ENCODE measurements at places on chromosomes 1 and 21. TPM values are rescaled to one million over a fixed set of nuclear protein-coding genes. Genes with fewer than 3 reads are reported as not detected.

GRCh38 chr1:218080863-218081262, 204.2 kb upstream of the RRP15 start:
- no peak for DNase-seq

GRCh38 chr1:156717351-156717750, 10.9 kb upstream of the METTL25B start:
- no peak for DNase-seq

PAPPA2 gene
- not detected for total RNA-seq

DNA sequence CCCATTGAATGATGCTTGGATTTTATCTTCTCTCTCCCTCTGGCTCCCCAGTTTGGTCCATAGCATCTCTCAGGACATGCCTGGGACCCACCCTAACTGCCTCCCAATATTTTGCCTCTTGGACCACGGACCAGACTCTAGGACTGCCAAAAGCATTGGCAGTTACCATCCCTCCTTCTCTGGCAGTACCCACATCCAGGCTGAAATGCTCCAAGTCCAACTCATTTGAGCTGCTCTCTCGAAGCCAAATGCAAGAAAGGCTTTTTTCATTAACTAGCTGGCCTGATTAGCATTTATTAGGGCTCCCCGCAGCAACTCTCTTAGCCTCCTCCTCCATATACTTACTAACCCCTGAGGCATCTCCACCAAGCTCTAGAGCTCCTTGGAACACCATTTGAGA, 140.0 kb upstream of the GRIK3 start:
- no peak for DNase-seq

DNA sequence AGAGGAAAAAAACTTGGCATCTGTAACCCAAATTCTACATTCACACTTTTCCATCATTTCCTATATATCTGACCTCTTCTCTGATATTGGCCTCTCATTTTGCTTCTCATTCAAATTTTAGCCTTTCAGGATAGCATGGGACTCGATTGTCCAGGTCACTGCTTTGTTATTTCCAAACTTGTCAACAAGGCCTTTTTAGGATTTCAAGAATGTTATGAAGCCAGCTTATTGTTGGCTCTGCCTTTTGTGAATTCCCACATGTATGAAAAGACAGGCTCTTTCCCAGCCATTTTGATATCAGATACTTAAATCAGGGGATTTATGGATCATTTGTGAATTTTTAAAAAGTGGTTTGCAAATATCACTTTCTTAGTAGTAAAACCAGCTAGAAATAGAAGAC, 663.5 kb downstream of the NCAM2 start:
- no peak for DNase-seq

- no peak for DNase-seq
Observed at GRCh38 chr1:159014003-159014571, 4.4 kb downstream of the IFI16 start.

DNA sequence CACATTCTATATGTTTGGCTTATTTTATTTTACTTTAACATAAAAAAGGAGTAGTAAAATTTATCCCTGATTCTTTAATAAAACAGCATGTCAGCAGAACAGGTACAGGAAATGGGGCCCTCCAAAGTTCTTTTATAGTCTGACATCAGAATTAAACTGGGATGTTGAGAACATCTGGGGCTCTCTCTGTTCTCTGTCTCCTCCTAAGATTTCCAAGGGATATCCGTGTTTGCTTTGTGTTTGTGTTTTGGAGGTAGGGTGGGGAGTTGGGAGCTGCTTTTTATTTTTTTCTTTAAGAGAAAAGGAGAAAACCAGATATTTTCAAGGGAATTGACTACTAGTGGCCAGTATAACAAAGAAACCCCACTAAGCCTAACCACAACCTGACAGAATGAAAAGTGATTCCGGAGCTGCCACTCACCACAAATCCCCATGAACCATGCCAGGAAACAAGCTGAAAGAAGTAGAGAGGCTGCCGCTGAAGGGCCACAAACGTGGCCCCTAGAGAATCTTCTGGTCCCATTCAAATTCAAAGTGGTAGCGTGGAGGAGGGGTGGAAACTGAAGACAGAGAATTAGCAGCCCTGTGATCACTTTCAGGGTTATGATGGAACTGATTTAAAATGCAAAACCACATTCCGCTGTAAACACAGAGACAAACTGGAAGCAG, 369.6 kb upstream of the ADGRL2 start:
- DNase-seq, result no peak

PRELP gene
- 0.03 TPM for total RNA-seq

DNA sequence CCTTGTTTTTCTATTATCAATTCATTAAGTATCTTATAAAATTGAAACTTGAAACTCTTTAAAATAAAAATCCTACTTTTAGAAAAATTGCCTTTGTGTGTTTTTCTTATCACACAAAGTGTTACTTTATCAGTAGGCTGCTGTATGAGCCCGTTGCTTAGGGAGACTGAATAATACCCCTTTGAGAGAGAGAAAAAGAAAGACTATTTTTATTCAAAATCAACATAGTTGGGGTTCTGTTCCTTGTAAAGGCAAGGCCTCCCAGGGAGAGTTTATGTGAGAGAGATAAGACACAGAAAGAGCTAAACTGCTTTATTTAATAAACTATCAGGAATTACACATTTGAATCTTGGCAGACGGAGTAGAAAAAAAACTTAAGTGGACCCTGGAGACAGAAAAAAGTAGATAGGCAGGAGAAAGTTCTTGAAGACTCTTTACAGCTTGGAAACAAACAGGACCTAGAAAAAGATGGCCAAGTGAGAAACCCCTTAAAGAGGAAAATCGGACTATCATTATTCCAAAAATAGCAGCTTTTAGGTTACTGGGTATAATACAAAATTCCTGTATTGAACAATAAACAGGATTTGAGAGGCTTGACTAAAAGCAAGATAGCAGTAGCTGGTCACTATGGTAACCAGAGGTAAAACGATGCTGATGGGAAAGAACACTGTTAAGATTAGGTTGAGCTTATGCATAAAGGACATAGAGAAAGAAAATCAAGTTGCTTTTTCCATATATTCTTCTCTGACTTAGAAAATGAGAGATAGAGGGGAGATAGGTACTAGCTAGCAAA, 170.9 kb downstream of the LRRC7 start:
- no peak for DNase-seq

CD55 gene
- 103 TPM for total RNA-seq

DNA sequence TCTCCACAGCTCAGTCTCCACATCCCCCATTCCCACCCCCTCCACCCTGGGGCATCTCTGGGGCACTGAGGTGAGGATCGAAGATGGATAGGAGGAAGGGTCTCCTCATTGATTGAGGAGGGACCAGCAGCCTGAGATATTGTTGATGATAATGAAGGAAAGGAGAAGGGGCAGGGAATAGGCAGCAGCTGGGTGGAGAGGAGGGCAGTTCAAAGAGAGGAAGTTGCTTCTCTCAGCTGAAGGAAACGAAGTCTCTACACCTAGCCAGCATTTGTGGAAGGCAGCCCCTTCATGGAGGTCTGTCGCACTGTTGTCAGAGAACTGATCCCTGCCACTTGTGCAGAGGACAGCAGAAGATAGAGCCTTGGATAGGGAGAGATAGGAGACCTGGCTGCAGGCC, 5.7 kb downstream of the KNCN start:
- DNase-seq, result no peak

- no peak for DNase-seq
Observed at GRCh38 chr21:35071347-35071746, 22.2 kb upstream of the RUNX1 start.

- DNase-seq, result no peak
Observed at GRCh38 chr1:221839321-221839720, 97.4 kb upstream of the DUSP10 start.

DNA sequence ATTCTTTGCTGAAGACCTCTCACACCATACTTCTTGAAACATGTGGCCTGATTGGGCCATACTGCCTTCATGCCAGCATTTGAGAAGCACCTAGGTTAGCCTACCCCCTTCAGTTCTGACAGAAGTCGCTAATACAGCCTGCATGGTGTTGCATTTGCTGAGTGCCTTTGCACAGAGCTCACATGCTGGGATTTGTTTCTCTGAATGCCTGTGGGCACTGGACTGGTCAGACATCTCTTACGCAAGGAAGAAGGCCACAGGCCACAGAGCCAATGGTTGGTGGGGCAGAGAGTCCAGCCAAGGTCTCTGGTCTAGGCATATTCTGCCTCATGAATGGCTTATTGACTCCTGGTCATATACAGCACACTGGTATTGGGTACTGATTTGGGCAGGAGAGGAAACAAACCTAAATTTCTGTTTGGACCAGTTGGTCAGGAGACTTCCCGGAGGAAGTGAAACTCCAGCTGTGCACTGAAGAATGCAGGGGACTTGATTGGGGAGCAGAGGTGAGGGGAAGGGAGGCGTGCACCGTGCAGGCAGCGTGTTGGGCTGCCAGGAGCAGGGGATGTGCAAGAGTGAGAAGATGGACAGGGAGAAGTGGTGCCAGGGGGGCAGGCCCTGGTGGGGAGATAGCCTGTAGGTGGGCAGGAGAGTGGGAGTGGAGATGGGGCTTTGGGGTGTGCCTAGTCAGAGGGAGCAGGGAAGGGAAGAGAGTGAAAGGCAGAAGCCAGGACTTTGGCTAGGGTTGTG, 18.1 kb downstream of the URB2 start:
- DNase-seq, result no peak

DNA sequence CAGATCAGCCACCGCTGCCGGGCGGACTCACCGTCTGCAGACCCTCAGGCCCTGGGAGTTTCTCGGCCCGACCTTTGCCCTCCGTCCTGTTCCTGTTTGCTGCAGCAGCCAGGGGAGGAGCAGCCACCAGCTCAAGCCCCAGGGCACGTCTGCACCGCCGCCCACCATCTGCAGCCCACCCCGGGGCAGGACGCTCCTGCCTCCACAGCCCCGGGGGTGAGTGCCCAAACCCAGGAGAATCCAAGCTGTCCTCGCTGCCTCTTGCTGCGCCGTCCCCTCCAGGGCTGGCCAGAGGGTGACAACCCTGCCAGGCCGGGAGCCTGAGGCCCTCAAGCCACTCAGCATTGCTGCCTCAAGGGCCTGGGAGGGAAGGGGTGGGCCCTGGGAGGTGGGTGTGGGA, 1.2 kb upstream of the SLC25A34 start:
- DNase-seq, result no peak

DNA sequence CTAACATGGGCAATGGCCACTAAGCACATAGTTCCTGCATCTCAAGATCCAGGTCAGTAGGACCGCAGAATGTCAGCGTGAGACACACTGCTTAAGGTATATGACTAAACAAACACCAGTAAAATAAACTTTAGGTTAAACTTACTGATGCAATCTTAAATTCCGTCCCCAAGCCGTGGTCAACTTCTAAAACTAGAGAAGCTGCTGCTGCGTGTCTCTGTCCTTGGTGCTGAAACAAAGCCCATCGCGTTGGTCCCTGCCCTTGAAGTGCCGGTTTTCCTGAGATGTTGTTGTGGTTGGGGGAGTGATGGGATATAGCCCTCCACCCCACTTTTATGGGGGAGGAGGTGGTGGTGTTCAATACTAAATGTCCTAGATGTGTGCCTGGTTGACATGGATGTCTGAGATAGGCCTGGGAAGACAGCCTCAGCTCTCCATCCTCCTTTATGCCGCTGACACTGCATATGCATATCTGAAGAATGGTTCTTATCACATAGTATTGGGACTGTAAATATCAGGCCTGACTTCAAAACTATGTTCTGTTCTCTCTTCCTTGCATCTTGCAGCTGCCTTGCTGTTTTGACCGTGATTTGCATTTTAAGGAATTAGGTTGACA, 72.0 kb upstream of the KCNA3 start:
- peak; percentile 41 for DNase-seq

COL9A2 gene
- total RNA-seq, result 1.2 TPM

GRCh38 chr1:116572771-116573430, 2.1 kb upstream of the CD58 start:
- DNase-seq, result no peak

- no peak for DNase-seq
Observed at GRCh38 chr1:17053086-17053684, 647 bp downstream of the SDHB start.

DNA sequence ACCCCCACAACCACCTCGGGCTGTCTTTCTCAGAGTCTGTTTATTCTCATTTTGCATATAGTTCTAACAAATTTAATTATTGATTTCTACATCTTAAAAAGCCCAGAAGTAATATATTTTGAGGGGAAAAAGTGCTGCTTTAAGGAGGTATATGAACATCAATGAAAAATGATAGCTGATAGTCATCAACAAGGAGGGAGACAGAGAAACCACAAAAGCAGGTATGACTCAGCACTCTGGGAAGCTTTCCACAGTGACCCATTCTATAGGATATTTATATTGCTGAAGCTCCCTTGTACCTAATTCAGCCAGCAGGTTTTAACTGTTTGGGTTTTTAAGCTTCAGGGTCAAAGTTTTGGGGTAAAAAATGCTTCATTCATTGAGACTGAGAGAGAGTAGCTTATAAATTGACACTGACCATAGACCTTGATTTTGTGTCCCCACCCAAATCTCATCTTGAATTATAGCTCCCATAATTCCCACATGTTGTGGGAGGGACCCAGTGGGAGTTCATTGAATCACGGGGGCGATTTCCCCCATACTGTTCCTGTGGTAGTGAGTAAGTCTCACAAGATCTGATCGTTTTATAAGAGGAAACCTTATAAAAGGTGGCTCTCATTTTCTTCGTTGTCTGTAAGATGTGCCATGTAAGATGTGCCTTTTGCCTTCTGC, 27.4 kb downstream of the VANGL1 start:
- DNase-seq, result no peak

IFI16 gene
- 196 TPM for total RNA-seq

SLC25A34 gene
- 1.4 TPM for total RNA-seq

PTP4A2 gene
- total RNA-seq, result 297 TPM

DNA sequence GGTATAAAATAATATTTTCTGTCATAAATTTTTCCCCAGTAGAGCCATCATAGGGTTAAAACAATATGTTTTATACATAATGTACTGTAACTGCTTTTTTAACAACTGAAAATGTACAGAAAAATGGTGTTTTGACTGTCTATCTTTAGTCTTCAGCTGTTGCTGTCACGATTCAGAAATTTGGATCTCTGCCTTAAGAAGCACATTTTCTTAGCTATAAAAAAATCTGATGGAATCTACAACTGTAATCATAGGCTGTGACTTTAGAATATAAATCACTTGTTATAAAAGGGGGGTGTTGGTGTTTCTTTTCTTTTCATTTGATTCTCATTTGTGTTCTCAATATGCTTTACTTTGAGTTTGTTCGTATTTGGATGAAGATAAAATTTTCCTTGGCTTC, 187.5 kb downstream of the PDE4B start:
- DNase-seq, result no peak

GRCh38 chr1:63453232-63453631, 69.8 kb downstream of the ITGB3BP start:
- DNase-seq, result no peak

DNA sequence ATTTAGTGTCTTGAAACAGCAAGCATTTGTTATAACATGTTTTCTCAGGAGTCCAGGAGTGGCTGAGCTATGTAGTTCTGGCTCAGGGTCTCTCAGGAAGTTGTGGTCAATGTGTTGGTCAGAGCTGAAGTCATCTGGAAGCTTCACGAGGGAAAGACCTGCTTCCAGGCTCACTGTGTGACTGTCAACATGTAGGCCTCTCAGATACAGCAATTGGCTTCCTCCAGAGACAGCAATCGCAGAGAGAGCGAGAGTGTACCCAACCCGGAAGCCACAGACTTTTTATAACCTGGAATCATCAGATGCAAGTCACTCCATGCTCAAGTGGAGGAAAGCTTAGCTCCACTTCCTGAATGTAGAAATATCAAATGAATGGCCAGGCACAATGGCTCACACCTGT, 40.9 kb downstream of the TNFRSF9 start:
- no peak for DNase-seq

FAM163A gene
- not detected for total RNA-seq

DNM3 gene
- total RNA-seq, result 0.38 TPM

TBX19 gene
- 0.57 TPM for total RNA-seq

GRCh38 chr1:110249256-110249655, 39.1 kb downstream of the KCNC4 start:
- no peak for DNase-seq

GPR52 gene
- total RNA-seq, result 0.48 TPM

RUNX3 gene
- total RNA-seq, result 258 TPM

- DNase-seq, result no peak
Observed at GRCh38 chr1:182807907-182808306, 18.3 kb downstream of the NPL start.

All from activated T-cell treated with anti-CD3 and anti-CD28 coated beads, Interleukin-2, amount 50 U/mL, for 4 hours (primary cell).